ENCODE measurements at places on chromosomes 4 and X. TPM values are rescaled to one million over a fixed set of nuclear protein-coding genes. Genes with fewer than 3 reads are reported as not detected.

Gene DNAAF6
- total RNA-seq, result not detected

- no peaks in the 10 kb centered on the region for H3K4me1 ChIP-seq
- H3K4me3 ChIP-seq, result no peak overlapping the region
- H3K27ac ChIP-seq, result no peak overlapping the region
- DNase-seq, result no peak
- no peaks in the 10 kb centered on the region for H3K36me3 ChIP-seq
These were observed 144.6 kb upstream of the GPR101 start for GRCh38 chrX:137178392-137178791.

- no peaks in the 10 kb centered on the region for H3K36me3 ChIP-seq
- peaks cover 2% of the 10 kb centered on the region for H3K4me1 ChIP-seq
- H3K27me3 ChIP-seq, result peaks cover 8% of the 10 kb centered on the region
- no peak overlapping the region for H3K4me3 ChIP-seq
- no peak for DNase-seq
These were observed 162.8 kb downstream of the FBXO8 start for GRCh38 chr4:174120446-174121295.

- H3K4me1 ChIP-seq, result no peaks in the 10 kb centered on the region
- no peak for DNase-seq
- no peaks in the 10 kb centered on the region for H3K27me3 ChIP-seq
- no peak overlapping the region for H3K27ac ChIP-seq
- H3K4me3 ChIP-seq, result no peak overlapping the region
These were observed 870.6 kb upstream of the SLIT2 start for GRCh38 chr4:19381068-19381467.

GRCh38 chrX:118596390-118596789 lies 100.8 kb downstream of the DOCK11 start:
- no peaks in the 10 kb centered on the region for H3K4me1 ChIP-seq
- H3K36me3 ChIP-seq, result peaks cover 51% of the 10 kb centered on the region
- no peak for DNase-seq
- H3K27me3 ChIP-seq, result no peaks in the 10 kb centered on the region
- H3K27ac ChIP-seq, result no peak overlapping the region

DNA sequence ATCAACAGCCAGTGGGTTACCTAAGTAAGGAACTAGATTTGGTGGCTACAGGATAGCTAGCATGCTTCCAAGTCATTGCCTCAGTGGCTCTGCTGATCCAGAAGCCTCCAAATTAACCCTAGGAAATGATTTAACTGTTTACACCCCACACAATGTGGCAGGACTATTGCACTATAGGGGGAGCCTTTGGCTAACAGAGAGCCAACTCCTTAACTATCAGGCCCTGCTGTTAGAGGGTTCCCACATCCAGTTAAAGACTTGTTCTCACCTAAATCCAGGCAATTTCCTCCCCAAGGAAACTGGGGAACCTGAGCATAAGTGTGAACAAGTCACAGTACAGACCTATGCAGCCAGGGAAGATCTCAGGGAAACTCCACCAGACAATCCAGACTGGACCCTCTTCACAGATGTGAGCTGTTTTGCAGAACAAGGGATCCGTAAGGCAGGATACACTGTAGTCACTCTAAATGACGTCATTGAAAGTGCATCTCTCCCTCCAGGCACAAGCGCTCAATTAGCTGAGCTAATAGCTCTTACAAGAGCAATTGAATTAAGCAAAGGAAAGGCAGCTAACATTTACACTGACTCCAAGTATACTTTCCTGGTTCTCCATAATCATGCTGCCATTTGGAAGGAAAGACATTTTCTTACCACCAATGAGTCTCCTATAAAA lies 185.3 kb upstream of the SPOCK3 start:
- H3K4me1 ChIP-seq, result no peaks in the 10 kb centered on the region
- no peak for DNase-seq
- no peaks in the 10 kb centered on the region for H3K27me3 ChIP-seq
- no peak overlapping the region for H3K27ac ChIP-seq

- H3K4me3 ChIP-seq, result no peak overlapping the region
- DNase-seq, result no peak
- H3K27ac ChIP-seq, result no peak overlapping the region
- no peaks in the 10 kb centered on the region for H3K4me1 ChIP-seq
These were observed 331.2 kb downstream of the PAPSS1 start for GRCh38 chr4:107388736-107389274.

- no peaks in the 10 kb centered on the region for H3K27me3 ChIP-seq
- H3K36me3 ChIP-seq, result no peaks in the 10 kb centered on the region
- no peak overlapping the region for H3K27ac ChIP-seq
- no peak for DNase-seq
- no peaks in the 10 kb centered on the region for H3K4me1 ChIP-seq
These were observed 72.1 kb downstream of the CPE start for GRCh38 chr4:165450871-165451270.

GRCh38 chrX:11540532-11541377 lies 125.0 kb downstream of the ARHGAP6 start:
- no peaks in the 10 kb centered on the region for H3K36me3 ChIP-seq
- no peak overlapping the region for H3K4me3 ChIP-seq
- no peak for DNase-seq
- no peak overlapping the region for H3K27ac ChIP-seq
- peaks cover 2% of the 10 kb centered on the region for H3K27me3 ChIP-seq

- H3K27me3 ChIP-seq, result peaks cover 2% of the 10 kb centered on the region
- no peaks in the 10 kb centered on the region for H3K36me3 ChIP-seq
- no peak for DNase-seq
- no peaks in the 10 kb centered on the region for H3K4me1 ChIP-seq
These were observed 125.5 kb upstream of the ARMCX2 start for GRCh38 chrX:101785142-101785541.

- no peaks in the 10 kb centered on the region for H3K36me3 ChIP-seq
- no peak for DNase-seq
- no peak overlapping the region for H3K4me3 ChIP-seq
- H3K4me1 ChIP-seq, result no peaks in the 10 kb centered on the region
- H3K27me3 ChIP-seq, result peaks cover 16% of the 10 kb centered on the region
These were observed 1.8 kb downstream of the TMEM35A start for GRCh38 chrX:101080326-101081124.

- H3K27me3 ChIP-seq, result peaks cover 2% of the 10 kb centered on the region
- no peak overlapping the region for H3K4me3 ChIP-seq
- peaks cover 10% of the 10 kb centered on the region for H3K4me1 ChIP-seq
These were observed 75.4 kb downstream of the DCHS2 start for GRCh38 chr4:154416190-154416547.

GRCh38 chr4:68162196-68162595 lies 32.5 kb upstream of the TMPRSS11F start:
- no peak overlapping the region for H3K27ac ChIP-seq
- H3K36me3 ChIP-seq, result no peaks in the 10 kb centered on the region
- no peaks in the 10 kb centered on the region for H3K4me1 ChIP-seq
